ENCODE measurements at places on chromosomes 4 and X.

- DNase-seq: no peak
Measured at GRCh38 chr4:60313611-60314178, 886.4 kb upstream of the ADGRL3 start.

GRCh38 chr4:6961496-6962210 lies 52.0 kb downstream of the TBC1D14 start:
- no peak for DNase-seq

- no peak for DNase-seq
Measured at GRCh38 chr4:113080050-113080449, 30.6 kb downstream of the ANK2 start.

DNA sequence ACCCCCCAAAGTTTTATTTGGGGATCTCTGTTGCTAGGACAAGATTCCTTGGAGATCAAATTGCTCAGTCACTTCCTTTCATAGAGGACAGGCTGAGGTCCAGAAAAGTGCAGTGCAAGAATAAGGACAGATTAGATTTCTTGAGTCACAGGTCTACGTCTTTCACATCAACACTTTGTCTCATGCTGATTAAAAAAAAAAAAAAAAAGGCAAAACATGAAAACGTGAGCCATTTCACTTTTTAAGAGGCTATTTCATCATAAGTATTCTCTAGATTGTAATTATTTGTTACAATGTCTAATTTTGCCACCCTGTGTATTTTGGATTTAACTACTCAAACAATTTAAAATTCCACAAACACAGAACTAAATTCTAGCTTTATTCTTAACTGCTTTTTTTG lies 647.0 kb downstream of the TRAM1L1 start:
- no peak for DNase-seq

- DNase-seq: no peak
Measured at GRCh38 chr4:55819634-55820033, at the start of gene EXOC1L. Gene EXOC1L (plus strand): TSS chr4:55819790. CDS start chr4:55820027, 237 bp downstream.

DNA sequence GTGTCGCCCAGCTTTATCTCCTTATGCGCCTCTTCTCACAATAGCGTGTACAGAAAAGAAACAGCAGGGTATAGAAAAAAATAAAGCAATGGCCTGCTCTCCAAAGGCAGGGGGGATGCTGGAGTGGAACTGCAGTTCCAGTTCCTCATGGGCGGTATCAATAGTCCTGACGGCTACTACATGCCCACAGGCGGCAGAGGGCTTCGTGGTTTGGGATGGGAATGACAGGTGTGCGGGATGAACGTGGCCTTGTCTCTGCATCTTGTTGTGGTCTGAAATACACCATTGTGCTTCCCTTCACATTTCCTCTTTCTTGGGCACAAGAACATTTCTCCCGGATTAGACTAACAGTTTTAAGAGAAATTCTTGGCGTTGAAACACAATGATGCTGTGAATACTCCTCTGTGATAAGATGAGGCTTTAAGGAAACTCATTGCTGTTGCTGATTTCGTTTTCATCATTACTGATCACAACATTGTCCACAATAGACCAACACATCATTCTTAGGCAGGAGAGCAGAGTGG lies 124.1 kb upstream of the IGFBP7 start:
- no peak for DNase-seq

GRCh38 chr4:115366390-115366789 lies 253.0 kb upstream of the NDST4 start:
- no peak for DNase-seq

Measured in ureter (tissue), 1 donor.